Camera-type eye (tissue), 1 donor: ENCODE measurements at places on chromosomes 12 and 14. TPM values are rescaled to one million over a fixed set of nuclear protein-coding genes. Genes with fewer than 3 reads are reported as not detected.

Gene KCNK10
- total RNA-seq = 1.3 TPM

Gene CMKLR1
- total RNA-seq = 4.0 TPM

Gene SMCO2
- total RNA-seq = 1.9 TPM

Gene RPS6KL1
- 32.7 TPM for total RNA-seq

Gene KRT79
- 0.66 TPM for total RNA-seq

Gene ZFP36L1
- 271 TPM for total RNA-seq

Gene GPR135
- 7.9 TPM for total RNA-seq

Gene ZFYVE26
- total RNA-seq = 32.4 TPM

Gene GPRC5D
- total RNA-seq = not detected

Gene RASSF9
- total RNA-seq = 5.9 TPM

Gene LRIG3
- 107 TPM for total RNA-seq

Gene RAPGEF3
- total RNA-seq = 13.6 TPM

Gene KRT75
- total RNA-seq = 0.71 TPM

Gene HCFC2
- total RNA-seq = 58.9 TPM

Gene BEST3
- 10.6 TPM for total RNA-seq

Gene SERPINA9
- not detected for total RNA-seq

Gene CISTR
- not detected for total RNA-seq

Gene MAP1LC3B2
- total RNA-seq = 1.5 TPM

Gene RNASE12
- total RNA-seq = not detected

Gene PPP1R36
- 1.5 TPM for total RNA-seq

Gene SELPLG
- 2.9 TPM for total RNA-seq

Gene MYF6
- total RNA-seq = 19.2 TPM

Gene ZNF268
- 55.0 TPM for total RNA-seq

Gene TPH2
- not detected for total RNA-seq

Gene IL26
- total RNA-seq = not detected

Gene PLEKHG3
- 47.5 TPM for total RNA-seq

Gene KIF21A
- 118 TPM for total RNA-seq

Gene CYP27B1
- total RNA-seq = 1.6 TPM
